ENCODE measurements at places on chromosomes 16 and 17.

- DNase-seq: peak; percentile 50
These were observed 1.0 kb downstream of the MTMR4 start for GRCh38 chr17:58513267-58513964.

DNA sequence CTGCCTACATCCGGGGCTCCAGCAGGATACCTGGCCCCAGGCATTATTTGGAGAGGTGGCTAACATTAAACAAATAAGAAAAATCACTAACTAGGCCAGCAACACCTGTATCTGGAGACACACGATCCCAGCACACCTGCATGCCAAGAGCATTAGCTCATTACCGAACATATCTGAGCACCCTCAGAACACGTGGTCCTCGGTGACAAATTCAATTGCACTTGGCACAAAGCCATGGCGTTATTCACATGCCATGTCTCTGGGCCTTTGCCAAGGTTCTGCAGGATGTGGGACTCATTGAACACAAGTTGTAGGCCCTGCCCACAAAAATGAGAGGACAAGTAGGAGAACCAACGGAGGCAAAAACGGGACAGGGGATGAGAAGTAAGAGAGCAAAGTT is 552.3 kb downstream of the TOX3 start:
- no peak for DNase-seq

GRCh38 chr17:29461483-29462206 is 71.5 kb downstream of the TAOK1 start:
- DNase-seq: no peak

GRCh38 chr17:49618028-49618611 is 42.4 kb downstream of the NXPH3 start:
- no peak for DNase-seq

DNA sequence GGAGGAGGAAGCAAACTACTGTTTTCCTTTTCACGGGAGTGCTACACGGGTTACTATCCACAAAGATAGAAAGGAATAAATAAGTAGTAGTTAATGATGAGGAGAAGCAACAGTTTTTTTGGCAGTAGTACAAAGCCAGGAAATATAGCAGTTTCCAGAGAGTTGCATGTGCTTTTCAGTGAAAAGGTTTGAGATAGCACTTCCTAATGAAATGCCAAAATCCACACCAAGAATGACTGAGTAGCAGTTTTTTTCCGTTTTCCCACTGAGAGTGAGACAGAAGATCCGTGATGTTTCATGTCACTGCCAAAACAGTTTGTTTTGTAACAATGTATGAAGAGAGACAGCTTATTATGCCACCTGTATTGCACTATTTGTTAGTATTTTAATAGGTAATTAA is 129.1 kb downstream of the STX8 start:
- no peak for DNase-seq

DNA sequence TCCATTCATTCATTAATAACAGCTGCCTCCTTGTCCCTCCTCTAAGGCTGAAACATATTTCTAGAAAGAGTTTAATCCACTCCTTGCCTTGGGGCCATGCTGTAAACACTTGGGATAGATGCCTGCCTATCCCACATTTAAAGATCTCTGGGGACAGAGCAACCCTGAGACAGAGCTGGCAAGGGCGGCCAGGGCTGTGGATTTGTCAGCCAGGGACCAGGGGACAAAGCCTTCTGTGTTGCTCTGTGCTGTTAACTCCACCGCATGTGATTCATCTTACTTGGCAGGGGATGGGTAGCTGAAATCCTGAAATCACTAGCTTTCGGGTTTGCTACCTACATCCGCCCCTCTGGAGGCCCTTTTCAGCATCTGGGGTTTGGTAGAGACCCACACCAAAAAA is 392.9 kb downstream of the SLC39A11 start:
- DNase-seq: no peak

DNA sequence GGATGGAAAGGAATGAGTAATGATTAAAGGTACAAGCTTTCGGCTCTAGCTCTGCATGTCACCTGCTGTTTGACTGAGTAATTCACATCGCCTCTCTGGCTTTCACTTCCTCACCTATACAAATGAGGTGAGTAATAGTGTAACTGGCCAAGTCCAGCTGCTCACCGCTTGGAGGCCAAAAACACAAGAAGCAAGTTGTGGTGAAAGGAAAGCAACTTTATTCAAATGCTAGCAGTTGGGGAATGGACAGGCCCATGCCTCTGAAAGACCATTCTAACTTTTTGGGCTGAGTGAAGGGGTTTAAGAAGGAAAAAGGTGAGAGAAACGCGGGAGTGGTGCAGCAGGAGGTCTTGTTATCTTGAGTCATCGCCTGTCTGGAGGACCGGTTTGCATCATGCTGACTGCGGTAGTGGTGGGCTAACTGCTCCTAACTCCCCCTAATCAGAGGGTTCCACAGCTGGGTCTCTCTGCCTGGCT is 45.7 kb upstream of the CSNK2A2 start:
- peak; percentile 14 for DNase-seq

DNA sequence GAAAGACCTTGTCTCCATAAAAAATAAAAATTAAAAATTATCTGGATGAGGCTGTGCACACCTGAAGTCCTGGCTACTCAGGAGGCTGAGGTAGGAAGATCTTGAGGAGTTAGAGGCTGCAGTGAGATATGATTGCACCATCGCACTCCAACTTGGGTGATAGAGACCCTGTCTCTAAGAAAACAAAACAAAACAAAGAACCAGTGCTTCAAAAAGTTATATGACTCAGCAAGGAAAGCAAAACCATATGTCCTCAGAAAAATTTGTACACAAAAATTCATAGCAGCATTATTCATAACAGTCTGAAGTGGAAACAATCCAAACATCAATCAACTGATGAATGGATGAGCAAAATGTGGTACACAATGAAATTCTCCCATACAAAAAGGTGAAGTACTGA is 48.9 kb downstream of the SLFN5 start:
- DNase-seq: no peak

GRCh38 chr16:57823836-57824235 is 21.5 kb upstream of the KIFC3 start:
- DNase-seq: no peak

- peak; percentile 91 for DNase-seq
These were observed 163.9 kb downstream of the PRKCB start for GRCh38 chr16:23999663-24000062.

- no peak for DNase-seq
These were observed 18.0 kb downstream of the ITGAM start for GRCh38 chr16:31277659-31278260.

DNA sequence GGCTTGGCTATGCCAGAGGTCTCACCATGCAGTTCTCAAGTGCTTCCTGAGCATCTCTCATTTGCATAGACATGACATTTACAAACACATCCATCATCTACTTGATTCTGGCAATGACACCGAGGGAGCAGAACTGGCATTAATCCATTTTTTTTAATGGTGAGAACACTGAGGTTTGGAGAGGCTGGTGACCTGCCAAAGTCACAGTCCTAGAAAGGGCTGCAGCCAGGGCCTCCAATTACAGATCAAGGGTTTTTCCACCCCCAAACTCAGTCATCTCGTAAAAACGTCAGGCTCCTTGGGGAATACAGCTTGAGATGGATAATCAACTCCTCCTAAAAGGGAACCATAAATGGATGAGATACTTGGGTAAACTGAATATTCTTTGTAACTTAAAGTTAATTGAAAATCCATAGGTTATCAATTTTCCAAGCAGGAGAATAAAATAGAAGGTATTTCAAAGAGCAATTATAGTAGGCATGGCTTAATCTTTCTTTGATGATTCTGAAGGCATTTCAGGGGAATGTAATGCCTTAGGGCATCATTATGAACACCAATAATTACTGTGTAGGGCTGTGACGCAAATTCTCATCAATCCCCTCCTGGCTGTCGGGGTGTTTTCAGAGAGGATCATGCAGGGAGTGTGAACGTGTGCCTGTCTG is 9.4 kb upstream of the MEOX1 start:
- DNase-seq: no peak

- no peak for DNase-seq
These were observed 410 bp upstream of the NAGPA start for GRCh38 chr16:5034167-5034523.

- peak; percentile 41 for DNase-seq
These were observed 665 bp upstream of the GRIN2C start for GRCh38 chr17:74860229-74860871.

DNA sequence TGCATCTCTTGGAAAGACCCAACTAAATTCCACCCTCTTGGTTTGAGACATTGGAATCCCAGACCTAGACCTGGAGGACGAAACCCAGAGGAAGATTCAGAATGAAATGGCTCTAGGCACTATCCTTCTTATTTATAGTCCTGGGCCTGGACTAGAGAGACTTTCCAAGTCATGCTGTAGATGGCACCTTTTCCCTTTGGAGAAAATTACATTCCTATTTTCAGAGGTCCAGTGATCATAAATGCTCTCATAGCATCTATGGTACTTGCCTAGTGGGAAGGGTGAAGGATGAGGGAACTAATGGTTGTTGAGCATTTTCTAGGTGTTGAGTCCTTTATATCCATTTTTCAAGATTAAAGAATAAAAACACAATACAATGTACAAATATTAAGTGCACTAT is 37.1 kb downstream of the SPACA3 start:
- DNase-seq: no peak

DNA sequence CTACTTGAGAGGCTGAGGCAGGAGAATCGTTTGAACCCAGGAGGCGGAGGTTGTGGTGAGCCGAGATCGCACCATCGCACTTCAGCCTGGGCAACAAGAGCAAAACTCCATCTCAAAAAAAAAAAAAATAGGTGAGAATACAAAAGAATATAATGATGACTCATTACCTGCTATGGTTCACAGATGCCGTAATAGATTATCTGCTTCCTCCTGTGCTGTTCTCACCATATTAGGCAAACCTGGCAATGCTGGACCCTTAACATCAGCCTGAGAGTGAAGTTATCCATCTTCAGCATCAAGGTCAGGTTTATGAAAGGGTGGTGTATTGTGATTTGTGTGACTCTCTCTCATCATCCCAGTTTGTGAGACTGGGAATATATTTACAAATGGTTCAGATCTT is 271.3 kb upstream of the CPHXL start:
- DNase-seq: no peak

- no peak for DNase-seq
These were observed 204.8 kb upstream of the C17orf78 start for GRCh38 chr17:37170881-37171425.

GRCh38 chr17:27878776-27879562 is 14.2 kb downstream of the LYRM9 start:
- DNase-seq: peak; percentile 76

- DNase-seq: no peak
These were observed 28.9 kb downstream of the ADCY9 start for GRCh38 chr16:4087099-4087885.

- no peak for DNase-seq
These were observed 13.7 kb downstream of the TIMM22 start for GRCh38 chr17:1010586-1010985.
